ENCODE measurements at places on chromosomes 2 and 18. TPM values are rescaled to one million over a fixed set of nuclear protein-coding genes. Genes with fewer than 3 reads are reported as not detected.

B3GNT2 gene
- total RNA-seq: 16.9 TPM

TRIM43 gene
- not detected for total RNA-seq

DNA sequence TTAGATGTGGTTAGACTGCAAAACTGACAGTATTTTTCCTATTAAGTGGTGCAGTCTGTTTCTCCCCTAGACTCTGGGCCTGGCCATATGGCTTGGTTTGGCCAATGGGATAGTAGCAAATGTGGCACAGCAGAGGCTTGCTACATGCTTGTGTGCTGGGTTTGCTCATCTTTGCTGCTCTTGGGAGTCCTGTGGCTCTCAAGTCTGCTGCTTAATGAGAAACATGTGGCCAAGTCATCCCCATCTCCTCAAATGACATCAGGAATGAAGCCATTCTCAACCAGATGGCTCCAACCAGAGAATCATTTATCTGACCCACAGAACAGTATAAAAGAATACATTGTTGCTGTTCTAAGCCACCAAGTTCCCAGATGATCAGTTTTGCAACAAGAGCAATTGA, 57.1 kb upstream of the PAX3 start:
- DNase-seq: no peak
- H3K4me3 ChIP-seq: no peak overlapping the region
- H3K27me3 ChIP-seq: no peaks in the 10 kb centered on the region
- no peaks in the 10 kb centered on the region for H3K4me1 ChIP-seq
- no peaks in the 10 kb centered on the region for H3K36me3 ChIP-seq

DNA sequence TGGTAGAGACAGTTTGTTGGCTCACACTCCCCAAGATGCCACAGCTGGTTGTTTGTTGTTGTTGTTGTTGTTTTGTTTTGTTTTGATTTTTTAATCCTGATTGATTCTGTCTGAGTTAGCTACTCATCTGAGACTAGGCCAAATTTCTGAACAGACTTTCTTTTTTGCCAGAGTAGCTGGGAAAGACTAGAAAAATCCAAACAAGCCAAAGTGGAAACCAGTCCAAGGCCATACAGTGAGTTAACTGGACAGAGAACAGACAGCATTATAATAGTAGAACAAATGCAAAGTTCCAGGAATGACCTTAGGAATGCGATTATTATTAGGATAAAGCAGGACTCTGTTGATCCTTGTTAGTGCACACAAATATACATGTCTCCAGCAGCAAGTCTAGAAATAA, 43.8 kb upstream of the CYP26B1 start:
- no peaks in the 10 kb centered on the region for H3K27me3 ChIP-seq
- H3K4me3 ChIP-seq: no peak overlapping the region
- H3K4me1 ChIP-seq: no peaks in the 10 kb centered on the region
- no peaks in the 10 kb centered on the region for H3K36me3 ChIP-seq
- no peak overlapping the region for H3K27ac ChIP-seq
- no peak for DNase-seq
